ENCODE measurements at places on chromosomes 16 and 17.

GRCh38 chr16:70508752-70509151 lies 14.6 kb downstream of the COG4 start:
- no peak for DNase-seq

DNA sequence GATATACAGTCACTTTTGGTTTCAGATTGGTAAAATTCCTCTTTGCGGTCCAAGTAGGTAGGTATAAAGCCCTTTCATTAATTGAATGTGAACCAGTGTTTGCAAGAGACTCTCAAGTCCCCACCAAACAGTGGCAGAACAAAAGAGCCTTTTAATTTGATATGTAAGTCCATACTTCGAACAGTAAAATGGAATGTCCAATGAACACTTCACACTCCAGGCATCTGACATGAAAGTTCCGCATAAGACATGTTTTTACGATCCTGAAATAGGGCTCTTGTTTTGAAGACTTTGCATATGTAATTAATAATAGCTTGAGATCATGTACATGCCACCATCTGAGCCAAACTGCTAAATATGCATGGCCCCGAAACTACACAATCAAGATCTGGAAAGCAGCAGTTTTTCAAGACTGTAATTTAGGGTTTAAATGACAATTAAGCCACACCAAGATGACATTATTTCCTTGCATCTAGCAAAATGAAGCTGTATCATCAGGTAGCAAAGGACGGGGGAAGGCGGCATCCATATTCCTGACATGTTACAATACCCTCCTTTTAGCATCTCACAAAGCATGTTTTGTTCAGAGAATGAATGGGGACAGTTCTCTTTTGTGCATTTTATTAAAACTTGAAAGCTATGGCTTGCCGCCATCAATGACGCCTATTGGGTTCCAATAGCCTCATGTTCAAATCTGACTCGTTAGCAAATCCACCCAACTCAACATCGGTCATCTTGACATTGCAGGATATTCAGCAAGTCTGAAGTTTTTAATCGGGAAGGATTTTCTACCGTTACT lies 39.4 kb downstream of the LITAF start:
- DNase-seq: no peak

DNA sequence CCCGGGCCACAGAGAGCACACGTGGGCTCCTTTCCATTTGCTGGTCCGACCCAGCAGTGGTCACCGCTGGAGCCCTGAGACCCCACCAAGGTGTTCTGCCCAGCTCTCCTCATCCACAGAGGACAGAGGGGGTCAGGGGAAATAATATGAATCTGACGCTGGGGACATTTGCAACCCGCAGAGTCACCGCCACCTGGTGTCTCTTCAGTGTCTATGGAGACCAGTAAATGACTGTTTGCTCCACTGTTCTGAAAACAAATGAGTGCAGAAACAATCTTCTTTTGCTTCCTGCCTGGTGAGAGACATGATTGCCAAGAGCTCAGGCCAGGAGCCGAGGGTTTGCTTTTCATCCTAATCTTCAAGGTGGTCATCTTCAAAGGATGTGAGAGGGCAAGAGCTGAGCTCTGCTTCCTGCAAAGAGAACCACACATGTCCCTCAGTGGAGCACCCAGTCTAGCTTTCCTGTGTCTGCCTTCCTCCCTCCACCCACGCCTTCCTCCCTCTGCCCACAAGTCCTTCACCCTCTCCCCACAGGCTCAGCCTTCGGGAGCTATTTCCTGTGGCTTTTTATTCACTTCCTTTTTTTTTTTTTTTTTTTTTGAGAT lies 14.7 kb upstream of the KLHDC4 start:
- peak; percentile 29 for DNase-seq

GRCh38 chr16:48140821-48141220 lies 15.0 kb downstream of the ABCC12 start:
- no peak for DNase-seq

DNA sequence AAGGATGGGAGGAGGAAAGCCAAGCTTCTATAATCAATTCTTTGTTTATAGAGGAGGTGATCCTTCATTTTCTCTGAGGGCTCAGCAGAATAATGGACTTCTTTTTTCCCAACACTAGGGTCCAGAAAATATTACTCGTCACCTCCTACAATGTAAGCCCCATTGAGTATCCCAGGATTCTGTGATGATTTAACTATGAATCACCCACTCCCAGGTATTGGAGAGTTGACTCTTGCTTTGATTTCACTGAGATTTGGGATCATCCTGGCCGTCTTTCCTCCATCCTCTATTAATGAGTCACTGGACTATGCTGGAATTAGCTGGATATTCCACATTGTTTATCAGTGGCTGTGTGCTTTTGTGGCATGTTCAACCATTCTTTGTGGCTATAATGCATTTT lies 452.0 kb downstream of the NPIPA7 start:
- no peak for DNase-seq

GRCh38 chr16:30149250-30149930 lies 26.4 kb upstream of the MAPK3 start:
- no peak for DNase-seq

DNA sequence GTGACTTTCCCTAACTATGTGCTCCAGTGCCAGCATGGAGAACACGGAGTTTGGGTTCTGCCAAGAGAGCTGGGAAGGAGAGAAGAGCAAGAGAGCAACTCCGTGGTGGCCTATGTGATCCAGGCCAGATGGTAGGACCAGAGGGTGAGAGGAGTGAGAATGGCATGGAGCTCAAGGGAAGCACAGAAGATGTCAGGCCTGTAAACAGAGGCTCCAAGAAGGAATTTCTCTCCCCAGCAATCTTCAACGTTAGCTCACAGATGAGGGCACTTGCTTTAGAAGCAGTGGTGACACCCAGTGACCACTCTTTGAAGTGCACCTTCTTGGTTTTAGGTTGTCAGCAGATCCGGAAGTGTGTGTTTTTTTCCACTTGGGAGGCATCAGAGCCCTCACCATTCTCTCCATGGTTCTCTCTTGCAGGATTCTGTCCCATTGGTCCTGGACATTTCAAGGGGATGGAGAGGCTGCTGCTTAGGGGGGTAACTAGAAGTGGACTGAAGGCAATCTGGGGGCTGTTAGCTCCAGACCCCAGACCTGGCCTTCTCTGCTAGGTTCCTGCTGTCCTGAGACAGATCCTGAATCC lies 18.1 kb upstream of the TMEM98 start:
- DNase-seq: no peak

GRCh38 chr16:66901626-66902025 lies 17.1 kb downstream of the CDH16 start:
- no peak for DNase-seq

DNA sequence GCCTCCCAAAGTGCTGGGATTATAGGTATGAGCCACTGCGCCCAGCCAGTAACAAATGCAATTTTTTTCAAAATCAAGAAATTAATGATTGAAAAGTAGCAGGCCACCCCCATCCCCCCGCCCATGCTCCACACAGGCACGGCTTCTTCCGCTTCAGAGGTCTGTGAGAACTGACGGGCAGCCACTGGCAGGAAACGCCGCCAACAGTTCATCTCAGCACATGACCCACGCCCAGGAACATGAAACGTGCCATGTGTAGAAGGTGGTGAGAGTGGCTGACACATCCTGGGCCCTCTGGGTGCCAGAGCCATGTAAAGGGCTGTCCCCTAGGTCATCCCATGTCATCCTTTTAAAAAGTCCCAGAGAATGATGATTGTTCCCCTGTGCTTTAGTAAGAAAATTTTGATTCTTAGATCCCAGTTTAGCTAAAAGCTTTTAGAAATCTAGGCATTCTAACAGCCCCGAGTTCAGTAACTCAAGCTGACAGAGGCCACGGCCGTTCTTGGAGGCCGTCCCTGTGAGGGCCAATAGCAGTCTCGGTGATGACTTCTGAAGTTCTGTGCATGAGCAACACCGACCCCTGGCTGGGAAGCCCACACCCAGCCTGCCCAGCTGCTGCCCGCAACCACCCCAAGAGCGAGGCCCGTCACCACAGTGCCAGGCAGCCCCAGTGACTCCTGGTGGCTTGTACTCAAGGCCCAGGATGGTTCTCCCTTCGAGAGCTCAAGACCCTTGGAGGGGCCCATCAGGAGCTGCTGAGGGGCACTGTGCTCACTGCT lies 52.1 kb downstream of the KLHDC4 start:
- no peak for DNase-seq

- no peak for DNase-seq
These were observed 24.4 kb upstream of the GPT2 start for GRCh38 chr16:46859719-46860152.

- DNase-seq: no peak
These were observed 1324.9 kb upstream of the CDH8 start for GRCh38 chr16:63361032-63361624.

- no peak for DNase-seq
These were observed 170.2 kb downstream of the TOX3 start for GRCh38 chr16:52376676-52377280.

DNA sequence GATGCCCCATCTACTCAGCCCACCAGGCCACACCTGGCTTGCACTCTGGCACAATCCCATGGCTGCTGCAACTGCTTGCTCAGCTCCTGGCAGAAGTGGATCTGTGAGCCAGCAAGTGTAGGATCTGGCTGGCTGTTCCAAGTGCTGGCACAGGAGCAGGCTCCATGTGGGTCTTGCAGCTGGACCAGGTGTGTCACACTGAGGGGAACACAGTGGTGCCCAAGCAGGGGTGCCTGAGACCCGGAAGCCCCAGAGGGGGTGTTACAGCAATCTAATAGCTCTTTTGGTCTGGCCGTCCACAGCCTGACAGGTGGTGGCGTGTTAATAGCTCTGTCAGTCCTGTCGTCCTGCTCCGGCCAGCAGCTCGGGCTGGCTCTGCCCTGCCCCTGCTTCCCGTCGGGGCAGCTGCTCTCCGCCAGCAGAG lies 19.6 kb upstream of the GOT2 start:
- DNase-seq: no peak

GRCh38 chr17:56257075-56257474 lies 103.8 kb downstream of the ANKFN1 start:
- DNase-seq: no peak

DNA sequence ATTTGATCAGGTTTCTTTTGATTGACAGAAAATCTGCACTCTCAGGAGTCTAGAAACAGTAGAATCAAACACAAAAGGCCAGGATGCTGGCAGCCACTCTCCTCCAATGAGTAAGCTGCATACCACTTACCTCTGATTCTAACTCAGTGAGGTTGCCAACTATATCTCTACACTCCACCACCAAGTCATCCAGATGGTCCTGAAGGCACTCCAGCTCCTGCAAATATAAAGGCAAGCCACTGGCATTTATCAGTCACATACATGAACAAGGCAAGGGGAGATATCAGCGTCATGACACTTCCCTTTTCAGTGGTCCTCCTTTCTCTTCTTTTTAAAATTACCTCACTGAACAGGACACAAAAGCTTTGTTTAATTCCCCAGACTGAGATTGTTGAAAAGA lies 53.1 kb upstream of the CLEC18B start:
- DNase-seq: no peak

GRCh38 chr17:76772842-76773525 lies 35.1 kb downstream of the MFSD11 start:
- peak; percentile 24 for DNase-seq
